Naive thymus-derived CD4-positive, alpha-beta T cell (primary cell): ENCODE measurements at places on chromosomes 16 and 17.

GRCh38 chr17:75518201-75518600 lies 1.9 kb downstream of the TSEN54 start:
- peak overlapping the region; percentile 74 for H3K4me3 ChIP-seq
- DNase-seq = peak; percentile 81
- peaks cover 37% of the 10 kb centered on the region for H3K36me3 ChIP-seq
- H3K4me1 ChIP-seq = peaks cover 25% of the 10 kb centered on the region

DNA sequence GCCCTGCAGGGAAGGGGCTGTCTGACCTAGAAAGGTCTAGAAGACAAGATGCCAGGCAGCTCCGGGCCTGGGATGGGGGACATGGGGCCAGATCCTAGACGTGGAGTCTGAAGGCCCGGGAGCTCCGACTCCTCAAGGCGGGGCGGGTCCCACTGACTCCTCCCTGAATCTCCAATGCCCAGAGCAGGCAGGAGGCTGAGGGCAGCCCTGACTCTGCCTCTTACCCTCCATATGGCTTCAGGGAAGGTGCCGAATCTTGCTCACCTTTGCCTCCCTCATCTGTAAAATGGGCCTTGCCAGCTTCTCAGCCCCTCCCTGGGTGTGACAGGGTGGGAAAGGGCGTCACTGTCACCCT lies 14.8 kb downstream of the VASN start:
- no peaks in the 10 kb centered on the region for H3K27me3 ChIP-seq
- no peak overlapping the region for H3K4me3 ChIP-seq
- no peaks in the 10 kb centered on the region for H3K4me1 ChIP-seq
- no peak for DNase-seq
- H3K27ac ChIP-seq = no peak overlapping the region

DNA sequence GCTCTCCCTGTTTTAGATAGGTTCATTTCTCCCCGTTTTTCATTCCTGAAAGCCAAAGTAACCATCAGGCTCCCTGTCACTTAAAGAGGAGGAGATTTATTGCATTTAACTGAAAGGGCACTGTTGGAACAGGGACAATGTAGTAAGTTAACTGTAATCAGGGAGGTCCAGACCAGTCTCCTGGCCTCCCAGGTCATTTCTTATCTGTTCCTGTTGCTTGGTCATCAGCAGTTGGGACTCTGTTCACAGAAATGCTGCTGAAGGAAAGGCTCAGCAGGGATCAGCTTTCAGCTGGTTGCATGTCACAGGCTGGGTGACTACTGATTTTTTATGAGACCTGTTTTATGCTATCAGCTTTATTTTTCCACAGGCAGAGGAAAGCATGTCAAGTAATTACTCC lies 622.6 kb upstream of the GOT2 start:
- DNase-seq = no peak
- no peak overlapping the region for H3K27ac ChIP-seq
- H3K36me3 ChIP-seq = no peaks in the 10 kb centered on the region
- no peaks in the 10 kb centered on the region for H3K4me1 ChIP-seq

GRCh38 chr16:61797961-61798507 lies 238.2 kb downstream of the CDH8 start:
- no peaks in the 10 kb centered on the region for H3K27me3 ChIP-seq
- no peak overlapping the region for H3K4me3 ChIP-seq
- no peaks in the 10 kb centered on the region for H3K4me1 ChIP-seq
- no peak overlapping the region for H3K27ac ChIP-seq

GRCh38 chr17:37116671-37117185 lies 168.0 kb downstream of the AATF start:
- H3K4me1 ChIP-seq = no peaks in the 10 kb centered on the region
- H3K4me3 ChIP-seq = no peak overlapping the region
- H3K27ac ChIP-seq = no peak overlapping the region
- H3K27me3 ChIP-seq = no peaks in the 10 kb centered on the region
- peaks cover 22% of the 10 kb centered on the region for H3K36me3 ChIP-seq

GRCh38 chr16:89507214-89507833 lies 879 bp upstream of the SPG7 start:
- peak overlapping the region; percentile 86 for H3K27ac ChIP-seq
- peak overlapping the region; percentile 64 for H3K4me3 ChIP-seq
- no peaks in the 10 kb centered on the region for H3K36me3 ChIP-seq
- H3K27me3 ChIP-seq = no peaks in the 10 kb centered on the region

DNA sequence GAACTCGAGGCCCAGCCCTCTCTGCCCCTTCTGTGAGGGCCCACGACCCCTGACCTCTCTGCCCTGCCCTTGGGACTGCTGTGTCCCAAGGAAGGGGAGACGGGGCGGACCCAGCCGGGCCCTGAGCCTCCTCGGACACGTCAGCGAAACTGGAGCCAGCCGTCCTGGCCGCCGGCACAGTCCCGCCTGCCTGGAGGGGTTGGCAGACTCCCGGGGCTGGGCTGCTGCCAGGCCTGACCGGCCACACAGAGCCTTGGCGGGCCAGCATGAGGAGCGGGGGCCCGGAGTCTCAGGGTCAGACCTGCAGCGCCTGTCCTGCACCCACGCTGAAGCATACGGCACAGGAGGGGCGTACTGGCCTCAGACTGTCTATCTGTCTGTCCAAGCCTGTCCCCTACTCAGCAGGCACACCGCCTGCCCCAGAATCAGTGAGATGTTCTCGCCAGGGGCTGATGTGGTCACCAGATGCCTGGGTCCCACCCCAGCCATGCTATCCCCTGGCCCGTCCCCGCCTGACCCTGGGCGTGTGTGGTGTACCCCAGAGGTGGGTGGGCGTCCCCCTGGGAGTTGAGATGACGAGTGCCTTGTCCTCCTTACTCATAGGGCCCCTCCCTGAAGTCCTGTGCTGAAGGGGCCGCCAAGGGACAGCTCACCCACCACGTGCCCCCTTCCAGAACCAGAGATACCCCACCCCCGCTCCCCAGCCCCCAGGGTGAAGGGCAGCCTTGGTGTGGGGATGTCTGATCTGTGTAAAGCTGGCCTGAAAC lies 4.7 kb downstream of the VASN start:
- H3K27ac ChIP-seq = no peak overlapping the region
- H3K4me3 ChIP-seq = no peak overlapping the region
- no peaks in the 10 kb centered on the region for H3K27me3 ChIP-seq
- peaks cover 40% of the 10 kb centered on the region for H3K36me3 ChIP-seq
- H3K4me1 ChIP-seq = peaks cover 15% of the 10 kb centered on the region

- no peak overlapping the region for H3K27ac ChIP-seq
- H3K4me3 ChIP-seq = no peak overlapping the region
- H3K27me3 ChIP-seq = no peaks in the 10 kb centered on the region
Measured at GRCh38 chr17:45413498-45413923, 19.2 kb downstream of the ARHGAP27 start.

GRCh38 chr17:4604111-4604644 lies 19.8 kb downstream of the SMTNL2 start:
- DNase-seq = no peak
- no peak overlapping the region for H3K27ac ChIP-seq

- H3K27ac ChIP-seq = no peak overlapping the region
- no peak overlapping the region for H3K4me3 ChIP-seq
- peaks cover 2% of the 10 kb centered on the region for H3K4me1 ChIP-seq
- H3K36me3 ChIP-seq = no peaks in the 10 kb centered on the region
- DNase-seq = no peak
Measured at GRCh38 chr17:63960006-63960405, 12.7 kb downstream of the SCN4A start.

DNA sequence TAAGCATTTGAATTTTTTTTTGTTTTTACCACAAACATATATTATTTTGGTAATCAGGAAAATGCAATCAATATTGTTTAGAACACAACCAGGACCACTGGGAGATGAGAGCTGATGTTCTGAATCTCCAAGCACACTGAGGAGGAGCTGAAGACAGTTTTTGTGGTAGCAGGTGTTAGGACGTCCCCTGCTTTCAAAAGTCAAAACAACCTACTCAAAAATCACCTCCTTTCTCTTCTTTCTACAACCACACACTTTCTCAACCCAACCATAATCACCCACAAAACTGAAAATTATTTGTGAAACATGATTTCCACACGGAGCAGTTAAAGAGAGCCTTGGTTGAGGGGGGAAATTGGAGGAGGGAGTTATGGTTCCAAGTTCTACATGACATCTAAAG lies 26.7 kb upstream of the CFAP20 start:
- no peak for DNase-seq
- no peaks in the 10 kb centered on the region for H3K36me3 ChIP-seq
- no peaks in the 10 kb centered on the region for H3K4me1 ChIP-seq
- no peak overlapping the region for H3K4me3 ChIP-seq

- no peaks in the 10 kb centered on the region for H3K36me3 ChIP-seq
- no peak overlapping the region for H3K4me3 ChIP-seq
- DNase-seq = no peak
- no peak overlapping the region for H3K27ac ChIP-seq
- H3K4me1 ChIP-seq = no peaks in the 10 kb centered on the region
- no peaks in the 10 kb centered on the region for H3K27me3 ChIP-seq
Measured at GRCh38 chr17:62670202-62670821, 42.8 kb downstream of the MRC2 start.

DNA sequence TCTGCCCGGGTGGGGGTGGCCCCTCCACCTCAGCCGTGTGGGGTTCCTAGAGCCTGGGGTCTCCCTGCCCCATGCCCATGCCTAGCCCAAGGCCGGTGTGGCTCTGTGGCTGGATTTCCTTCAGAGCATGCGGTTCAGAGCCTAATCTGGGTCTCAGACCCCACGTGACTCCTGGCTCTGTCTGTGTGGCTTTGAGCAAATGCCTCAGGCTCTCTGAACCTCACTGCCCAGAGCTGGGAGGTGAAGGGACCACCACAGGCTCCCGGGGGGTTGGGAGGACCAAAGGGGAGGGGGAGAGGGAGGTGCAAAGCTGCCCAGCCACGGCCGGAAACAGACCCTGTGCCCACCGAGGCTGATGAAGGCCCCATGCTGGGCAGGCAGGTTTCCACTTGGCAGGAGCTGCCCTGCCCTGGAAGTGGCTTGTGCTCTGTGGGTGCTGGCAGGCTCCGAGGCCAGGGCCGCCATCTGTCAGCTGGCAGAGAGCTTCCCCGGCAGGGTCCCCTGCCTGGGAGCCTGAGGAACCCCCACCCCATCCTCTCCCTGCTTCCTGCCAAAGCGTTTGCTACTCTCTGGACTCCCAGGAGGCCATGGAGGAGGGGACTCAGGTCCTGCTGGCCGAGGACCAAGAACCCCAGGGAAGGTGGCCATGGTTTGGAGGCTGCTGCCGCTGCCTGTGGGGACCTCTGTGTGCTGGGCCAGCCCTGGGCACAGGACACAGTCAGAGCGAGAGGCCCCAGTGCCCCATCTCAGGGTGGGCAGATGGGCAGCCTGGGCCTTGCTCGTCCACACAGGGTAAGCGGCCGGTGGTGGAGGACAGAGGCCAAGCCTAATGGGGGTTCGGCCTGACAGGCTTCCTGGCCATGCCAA lies 4.0 kb downstream of the CDH15 start:
- H3K27ac ChIP-seq = no peak overlapping the region
- H3K36me3 ChIP-seq = no peaks in the 10 kb centered on the region
- H3K4me1 ChIP-seq = peaks cover 6% of the 10 kb centered on the region
- H3K4me3 ChIP-seq = no peak overlapping the region
- H3K27me3 ChIP-seq = no peaks in the 10 kb centered on the region

DNA sequence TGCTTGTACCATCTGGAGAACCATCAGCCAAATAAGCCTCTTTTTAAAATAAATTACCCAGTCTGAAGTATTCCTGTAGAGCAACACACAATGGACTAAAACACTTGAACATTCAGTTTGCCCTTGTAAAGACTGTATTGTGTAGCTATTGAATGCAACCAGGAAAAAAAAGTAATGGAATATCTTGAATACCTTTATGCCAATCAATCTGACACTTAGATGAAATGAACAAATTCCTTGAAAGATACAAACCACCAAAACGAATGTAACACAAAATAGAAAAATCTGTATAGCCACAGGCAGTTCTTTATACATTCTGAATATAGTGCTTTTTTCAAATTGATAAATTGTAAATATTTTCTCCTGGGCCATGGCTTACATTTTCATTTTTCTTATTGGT lies 63.3 kb upstream of the KCNJ16 start:
- no peak for DNase-seq
- H3K27me3 ChIP-seq = no peaks in the 10 kb centered on the region
- H3K36me3 ChIP-seq = no peaks in the 10 kb centered on the region
- H3K4me3 ChIP-seq = no peak overlapping the region

DNA sequence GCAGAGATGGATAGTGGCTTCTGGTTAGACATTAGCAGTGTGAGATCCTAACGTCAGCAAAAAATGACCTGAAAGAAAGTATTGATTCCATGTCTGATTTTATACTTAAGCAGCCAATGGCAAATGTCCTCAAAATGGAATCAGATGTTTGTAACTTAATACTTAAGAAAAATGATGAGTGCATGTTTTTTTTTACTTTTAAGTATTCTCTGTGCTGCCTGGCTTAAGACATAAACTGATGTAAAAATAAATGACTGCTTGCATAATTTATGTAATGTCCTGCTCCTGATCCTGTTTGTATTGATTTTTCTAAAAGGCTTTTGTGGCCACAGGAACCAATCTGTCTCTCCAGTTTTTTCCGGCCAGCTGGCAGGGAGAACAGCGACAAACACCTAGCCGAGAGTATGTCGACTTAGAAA lies 7.4 kb downstream of the CBFB start:
- H3K4me1 ChIP-seq = peaks cover 16% of the 10 kb centered on the region
- no peaks in the 10 kb centered on the region for H3K36me3 ChIP-seq
- H3K4me3 ChIP-seq = no peak overlapping the region
- DNase-seq = no peak
- H3K27me3 ChIP-seq = no peaks in the 10 kb centered on the region

DNA sequence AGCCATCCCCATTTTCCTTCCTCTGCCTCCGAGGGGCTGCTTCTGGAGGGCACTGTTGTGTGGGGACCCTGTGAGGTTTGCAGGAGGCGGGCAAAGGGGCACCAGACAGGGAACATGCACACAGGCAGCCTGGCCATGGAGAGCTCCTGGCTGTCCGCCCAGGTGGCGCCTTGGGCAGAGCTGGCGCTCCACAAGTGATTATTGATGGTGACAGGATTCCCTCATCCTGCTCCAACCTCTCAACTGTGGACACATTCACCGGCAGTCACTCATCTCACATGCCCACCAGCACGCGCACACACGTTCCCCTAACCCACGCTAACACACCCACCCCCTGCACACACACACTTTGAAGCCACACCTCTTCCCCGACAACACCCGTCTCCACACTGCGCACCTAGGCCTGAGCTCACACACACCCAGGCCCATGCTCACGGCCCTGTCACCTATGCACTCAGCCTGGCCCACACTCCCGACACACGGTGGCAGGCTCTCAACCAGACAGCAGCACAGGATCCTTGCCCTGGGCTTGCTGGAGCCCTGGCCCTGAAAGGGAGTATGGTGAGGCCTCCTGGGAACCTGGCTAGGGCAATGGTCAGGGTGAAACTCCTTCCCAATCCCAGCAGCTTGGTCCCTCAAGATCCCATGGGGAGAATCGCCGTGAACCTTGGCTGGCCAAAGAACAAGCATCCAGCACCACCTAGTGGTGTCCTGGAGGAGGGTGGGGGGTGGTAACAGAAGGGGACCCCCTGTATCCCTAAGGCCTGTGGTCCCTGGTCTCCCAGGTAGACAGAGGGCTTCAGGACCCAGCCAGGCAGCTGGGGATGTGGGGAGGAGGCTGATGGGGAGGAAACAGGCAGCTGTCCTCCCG lies 3.6 kb downstream of the PNMT start:
- DNase-seq = no peak
- H3K36me3 ChIP-seq = no peaks in the 10 kb centered on the region
- peaks cover 24% of the 10 kb centered on the region for H3K4me1 ChIP-seq
- H3K27ac ChIP-seq = no peak overlapping the region
